GM23338 (cell line): ENCODE measurements at places on chromosomes 4 and X.
A peak's percentile ranks its signal among the peaks of the same experiment; 100 is the strongest.

GRCh38 chr4:182085051-182085480 is 158.1 kb upstream of the TENM3 start:
- DNase-seq = peak; percentile 78

GRCh38 chrX:22220941-22221340 is 51.8 kb upstream of the CBLL2 start:
- no peak for DNase-seq

GRCh38 chrX:122584981-122585380 is 599.1 kb upstream of the GRIA3 start:
- DNase-seq = no peak

DNA sequence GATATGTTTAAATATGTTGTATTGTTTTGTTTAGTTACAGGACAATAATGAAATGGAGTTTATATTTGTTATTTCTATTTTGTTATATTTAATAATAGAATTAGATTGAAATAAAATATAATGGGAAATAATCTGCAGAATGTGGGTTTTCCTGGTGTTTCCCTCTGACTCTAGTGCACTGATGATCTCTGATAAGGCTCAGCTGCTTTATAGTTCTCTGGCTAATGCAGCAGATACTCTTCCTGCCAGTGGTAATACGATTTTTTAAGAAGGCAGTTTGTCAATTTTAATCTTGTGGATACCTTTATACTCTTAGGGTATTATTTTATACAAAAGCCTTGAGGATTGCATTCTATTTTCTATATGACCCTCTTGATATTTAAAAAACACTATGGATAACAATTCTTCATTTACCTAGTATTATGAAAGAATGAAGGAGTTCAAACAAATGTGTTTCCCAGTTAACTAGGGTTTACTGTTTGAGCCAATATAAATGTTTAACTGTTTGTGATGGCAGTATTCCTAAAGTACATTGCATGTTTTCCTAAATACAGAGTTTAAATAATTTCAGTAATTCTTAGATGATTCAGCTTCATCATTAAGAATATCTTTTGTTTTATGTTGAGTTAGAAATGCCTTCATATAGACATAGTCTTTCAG is 26.9 kb downstream of the NUDT6 start:
- DNase-seq = no peak

DNA sequence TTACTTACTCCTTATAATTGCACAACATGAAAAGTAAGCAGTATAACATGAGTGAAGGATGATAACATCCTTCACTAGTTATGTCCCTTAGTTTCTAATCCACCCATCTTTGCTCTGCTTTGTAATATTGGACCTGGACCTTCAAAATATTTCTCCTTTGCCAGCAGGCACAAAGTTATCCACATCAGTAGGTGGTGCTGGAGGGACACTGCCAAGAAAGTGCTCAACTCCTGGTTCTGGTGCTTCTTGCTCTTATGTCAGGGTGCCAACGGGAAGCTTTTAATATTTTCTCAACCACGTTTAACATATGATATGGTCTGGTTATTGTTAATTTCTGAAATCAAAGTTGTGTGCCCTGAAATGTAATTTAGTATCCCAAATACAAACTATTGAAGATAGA is 49.1 kb downstream of the TMEM165 start:
- no peak for DNase-seq

DNA sequence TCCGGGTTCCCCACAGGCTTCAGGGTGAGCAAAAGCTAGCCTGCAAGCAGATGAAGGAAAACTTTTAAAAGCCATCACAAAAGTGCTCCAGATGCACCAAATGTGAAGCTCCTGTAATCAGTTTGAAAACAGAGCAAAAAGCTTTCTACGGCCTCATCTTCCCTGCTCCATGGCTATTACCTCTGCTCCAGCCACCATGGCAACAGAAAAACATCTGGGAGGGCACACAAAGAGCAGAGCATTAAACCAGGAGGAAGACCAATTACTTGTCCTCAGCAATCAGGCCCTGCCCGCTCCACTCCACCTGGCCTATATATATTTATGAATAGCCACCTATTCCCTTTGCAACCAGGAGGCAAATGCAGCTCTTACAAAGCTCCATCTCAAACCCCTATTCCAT is 33.6 kb downstream of the TMEM154 start:
- DNase-seq = no peak

DNA sequence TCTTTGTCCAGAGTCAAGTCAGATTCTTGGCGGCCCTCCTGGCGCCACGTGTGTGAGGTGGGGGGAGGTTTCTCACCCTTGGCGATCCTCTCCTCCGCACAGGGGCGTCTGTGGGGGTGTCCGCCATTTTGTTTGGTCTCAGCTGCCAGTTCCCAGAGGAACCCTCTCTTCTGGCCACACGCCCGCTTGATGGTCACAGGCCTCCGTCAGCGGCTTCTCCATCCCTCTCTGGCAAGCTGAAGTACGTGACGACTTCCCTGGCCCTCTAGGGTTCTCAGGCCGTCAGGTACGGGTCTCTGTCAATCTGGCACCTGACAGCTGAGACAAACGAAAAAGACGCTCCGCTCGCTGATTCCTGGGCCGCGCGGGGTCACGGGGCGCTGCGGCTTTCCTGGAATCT is 272.6 kb downstream of the TRIML1 start:
- no peak for DNase-seq

GRCh38 chrX:39911278-39911897 is 186.4 kb downstream of the BCOR start:
- no peak for DNase-seq

DNA sequence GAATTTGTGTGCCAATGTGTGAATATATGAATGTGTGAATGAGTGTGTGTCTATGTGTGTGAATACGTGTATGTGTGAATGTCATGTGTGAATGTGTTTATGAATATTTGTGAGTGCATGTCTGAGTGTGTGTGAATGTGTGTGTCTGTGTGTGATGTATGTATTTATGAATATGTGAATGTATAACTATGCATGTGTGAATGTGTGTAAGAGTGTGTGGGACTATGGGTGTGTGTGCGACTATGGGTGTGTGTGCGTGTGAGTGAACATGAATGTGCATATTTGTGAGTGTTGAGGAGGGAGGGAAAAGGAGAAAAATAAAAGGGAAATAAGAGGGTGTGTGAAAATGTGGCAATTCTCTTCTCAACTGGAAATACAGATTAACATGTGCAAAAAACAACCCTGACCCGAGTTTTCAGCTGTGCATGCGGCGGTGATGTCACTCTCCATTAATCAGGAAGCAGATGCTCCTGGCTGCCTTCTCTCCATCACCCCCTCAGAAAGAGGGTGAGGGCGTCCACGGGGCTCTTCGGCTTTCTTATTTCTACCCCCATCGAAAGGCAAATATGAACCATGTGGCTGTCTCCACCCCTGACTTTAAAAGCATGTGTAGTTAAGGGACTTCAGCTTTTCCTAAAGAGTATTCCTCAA is 219.8 kb downstream of the MAML3 start:
- no peak for DNase-seq

GRCh38 chr4:106473515-106473914 is 104.9 kb upstream of the GIMD1 start:
- no peak for DNase-seq

DNA sequence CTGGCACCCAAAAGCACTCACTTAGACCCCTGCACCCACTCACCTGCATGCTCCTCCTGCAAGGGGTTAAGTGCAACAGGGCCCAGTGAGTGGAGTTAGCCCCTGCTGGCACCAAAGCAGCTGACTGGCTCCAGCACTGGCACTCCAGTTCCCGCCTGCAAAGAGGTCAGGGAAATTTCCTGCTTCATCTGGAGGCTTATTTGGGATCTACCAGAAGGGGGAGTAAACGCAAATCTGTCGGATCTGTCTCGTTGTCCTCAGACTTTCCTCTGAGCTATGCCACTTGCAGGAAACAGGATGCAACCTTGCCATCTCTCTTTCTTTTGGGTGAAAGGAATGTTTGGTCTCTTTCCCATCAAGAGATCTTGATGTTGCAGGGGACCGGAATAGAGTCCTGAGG is 435.6 kb downstream of the PCDH10 start:
- DNase-seq = peak; percentile 66

GRCh38 chr4:76905521-76905920 is 7.6 kb upstream of the SOWAHB start:
- no peak for DNase-seq

GRCh38 chrX:138871739-138872138 is 160.2 kb upstream of the FGF13 start:
- no peak for DNase-seq

DNA sequence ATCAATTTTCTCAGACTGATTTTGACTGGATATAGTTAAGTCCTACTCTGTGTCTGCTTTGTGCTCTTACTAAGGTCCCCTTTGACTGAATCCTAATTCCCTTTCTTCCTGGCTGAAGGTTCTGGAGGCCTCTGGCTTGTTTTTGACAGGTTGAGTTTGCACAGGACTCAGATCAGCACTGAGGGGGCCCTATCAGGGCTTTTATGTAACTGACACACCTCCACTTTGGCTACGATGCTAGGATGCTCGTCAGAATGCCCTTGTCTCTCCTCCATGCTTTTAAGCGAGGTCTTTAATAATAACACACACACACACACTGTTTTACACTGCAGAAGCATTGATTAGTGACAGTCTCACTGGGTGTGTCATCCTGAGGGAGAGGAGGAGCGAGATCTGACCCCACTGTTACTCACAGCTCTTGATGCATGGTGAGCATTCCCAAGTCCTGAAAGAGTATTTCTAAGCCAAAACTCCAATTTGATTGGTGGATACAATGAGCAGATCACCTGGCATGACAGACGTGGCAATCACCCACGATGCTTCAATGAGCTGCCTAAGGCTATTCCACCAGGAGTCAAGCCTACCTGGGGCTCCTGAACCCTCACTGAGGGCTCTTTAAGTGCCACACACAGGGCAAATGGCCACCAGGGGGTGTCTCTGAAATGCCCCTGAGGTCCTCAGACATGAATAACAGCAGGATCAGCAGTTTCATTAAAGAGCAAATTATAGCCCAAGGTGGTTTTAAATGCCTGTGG is 130.4 kb upstream of the CPEB2 start:
- peak; percentile 72 for DNase-seq

GRCh38 chrX:153460826-153461225 is 9.6 kb downstream of the HAUS7 start:
- peak; percentile 71 for DNase-seq

- DNase-seq = no peak
Observed at GRCh38 chr4:70734971-70735370, 13.2 kb downstream of the RUFY3 start.

GRCh38 chrX:100659431-100660137 is 15.6 kb downstream of the SRPX2 start:
- DNase-seq = no peak

DNA sequence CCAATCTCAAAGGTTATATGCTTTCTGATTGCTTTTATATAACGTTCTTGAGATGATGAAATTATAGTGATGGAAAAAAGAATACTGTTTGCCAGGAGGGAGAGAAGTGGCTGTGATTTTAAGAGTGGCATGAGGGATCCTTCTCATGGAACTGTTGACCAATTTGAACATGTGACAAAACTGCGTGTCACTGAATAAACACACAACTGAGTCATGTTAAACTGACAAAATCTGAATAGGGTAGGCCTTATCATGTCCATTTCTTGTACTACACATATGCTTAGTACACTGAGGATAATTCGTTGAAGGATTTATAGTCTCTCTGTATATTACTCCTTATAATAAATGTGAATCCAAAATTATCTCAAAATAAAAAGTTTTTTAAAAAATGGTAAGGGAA is 22.2 kb upstream of the HSPA4L start:
- DNase-seq = no peak

- DNase-seq = no peak
Observed at GRCh38 chr4:71446479-71447081, 107.8 kb downstream of the SLC4A4 start.
